ENCODE measurements at places on chromosomes 1 and 21.

DNA sequence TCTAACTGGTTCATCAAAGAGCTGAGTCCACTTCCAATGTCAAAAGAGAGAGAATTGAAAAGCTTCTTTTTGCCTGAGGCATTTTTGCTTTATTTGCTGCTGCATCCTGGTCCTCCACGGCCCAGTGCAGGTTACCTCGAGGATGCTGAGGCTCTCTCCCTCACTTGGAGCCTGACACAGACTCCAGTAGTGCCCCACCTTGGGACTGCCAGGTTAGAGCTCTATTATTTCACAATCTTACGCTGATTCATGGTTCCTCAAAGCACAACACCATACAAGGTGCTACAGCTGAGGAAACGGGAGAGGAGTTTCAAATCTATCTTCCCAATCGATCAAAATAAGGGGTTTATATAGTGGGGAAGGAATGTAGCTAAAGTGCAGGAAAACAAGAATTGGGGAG, 13.6 kb upstream of the PLPPR4 start:
- DNase-seq, result no peak

DNA sequence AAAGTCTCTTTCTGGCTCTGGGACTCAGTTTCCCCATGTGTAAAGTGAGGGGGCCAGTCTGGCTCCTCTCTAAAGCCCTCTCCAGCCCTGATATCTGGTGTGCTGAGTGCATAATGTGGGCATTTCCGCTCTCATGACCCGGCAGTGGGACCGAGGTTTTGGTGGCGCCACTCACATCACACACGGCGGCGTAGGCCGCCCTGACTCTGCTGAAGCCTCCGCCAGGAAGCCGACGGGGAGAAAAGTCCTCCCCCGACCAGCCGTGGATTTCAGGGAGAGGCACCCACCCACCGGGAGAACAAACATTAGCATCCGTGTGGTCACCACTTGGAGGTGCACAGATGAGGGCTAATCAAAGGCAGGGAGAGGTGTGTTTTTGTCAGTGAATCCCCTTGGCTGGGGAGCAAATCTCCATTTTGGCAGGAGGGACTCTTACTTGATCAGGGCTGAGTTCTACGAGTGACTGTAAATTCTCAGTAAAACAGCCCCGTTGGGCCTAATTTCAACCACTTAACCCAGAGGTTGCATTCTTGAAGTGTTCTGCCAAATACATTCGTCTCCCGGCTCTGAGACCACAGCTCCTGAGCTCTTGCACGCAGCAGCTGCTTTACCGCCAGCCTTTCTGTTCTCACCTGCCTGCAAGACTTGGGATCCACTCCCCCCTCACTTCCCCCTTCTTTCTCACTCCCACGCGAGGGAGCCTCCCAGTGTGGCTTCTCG, 118.2 kb downstream of the FOXD2 start:
- DNase-seq, result no peak

DNA sequence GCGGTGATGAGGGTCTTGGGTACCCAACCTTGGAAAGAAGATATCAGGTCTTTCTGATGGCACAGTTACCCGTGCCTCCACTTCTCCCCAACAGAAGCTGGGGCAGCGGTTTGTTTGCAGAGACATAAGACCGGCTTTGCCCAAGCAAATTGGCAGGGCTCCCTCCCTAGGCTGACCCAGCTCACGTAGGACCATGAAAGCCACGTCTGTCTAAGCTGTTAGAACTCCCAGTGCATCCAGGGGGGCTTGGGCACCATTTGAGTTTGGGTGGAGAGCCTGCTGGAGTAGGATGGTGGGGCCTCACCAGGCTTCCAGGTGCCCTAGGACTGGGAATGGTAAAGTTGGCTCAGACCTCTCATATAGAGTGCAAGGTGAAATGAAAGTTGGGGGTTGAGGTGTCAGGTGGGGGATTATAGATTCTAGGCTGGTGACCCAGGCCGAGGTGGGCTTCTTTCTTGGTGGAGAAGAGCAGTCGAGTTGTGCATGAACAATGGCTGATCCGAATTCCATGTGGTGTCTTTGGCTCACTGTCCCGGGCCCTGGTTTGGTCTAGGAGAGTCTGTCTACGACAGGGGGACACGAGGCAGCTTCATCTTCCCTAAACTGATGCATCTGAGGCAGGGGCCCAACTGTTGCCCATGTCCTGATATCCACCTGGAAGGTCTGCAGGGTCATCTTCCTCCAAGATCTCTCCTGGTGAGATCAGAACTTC, 3.4 kb downstream of the POU3F1 start:
- DNase-seq, result no peak

- DNase-seq, result no peak
Observed at GRCh38 chr1:100868364-100868995, 26.2 kb downstream of the EXTL2 start.

- no peak for DNase-seq
Observed at GRCh38 chr1:153354515-153355193, 3.0 kb upstream of the S100A9 start.

- DNase-seq, result no peak
Observed at GRCh38 chr1:94118013-94118412, 2.9 kb downstream of the ABCA4 start.

GRCh38 chr1:246365708-246366107, 141.4 kb downstream of the SMYD3 start:
- DNase-seq, result no peak

- no peak for DNase-seq
Observed at GRCh38 chr1:180614730-180615129, 17.1 kb upstream of the XPR1 start.

- DNase-seq, result no peak
Observed at GRCh38 chr1:67431869-67432578, 1.8 kb upstream of the SERBP1 start.

DNA sequence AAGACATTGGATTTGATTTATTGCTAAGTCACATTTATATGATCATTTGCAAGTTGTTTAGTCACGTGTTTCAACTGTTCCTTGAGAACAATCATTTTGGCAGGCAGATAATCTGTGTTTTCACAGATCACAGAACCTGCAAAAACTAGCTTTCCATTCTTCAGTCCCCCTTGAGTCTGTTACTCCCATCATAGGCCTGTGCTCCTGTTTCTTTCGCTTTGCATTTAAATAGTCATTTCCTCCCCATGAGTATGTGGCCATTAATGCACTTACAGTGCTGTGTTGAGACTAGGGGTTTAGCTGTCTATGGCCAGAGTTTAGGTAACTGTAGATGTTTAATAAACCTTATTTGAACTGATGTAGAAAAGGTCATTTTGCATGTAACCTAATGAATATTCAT, 214.5 kb downstream of the PATJ start:
- DNase-seq, result no peak

DNA sequence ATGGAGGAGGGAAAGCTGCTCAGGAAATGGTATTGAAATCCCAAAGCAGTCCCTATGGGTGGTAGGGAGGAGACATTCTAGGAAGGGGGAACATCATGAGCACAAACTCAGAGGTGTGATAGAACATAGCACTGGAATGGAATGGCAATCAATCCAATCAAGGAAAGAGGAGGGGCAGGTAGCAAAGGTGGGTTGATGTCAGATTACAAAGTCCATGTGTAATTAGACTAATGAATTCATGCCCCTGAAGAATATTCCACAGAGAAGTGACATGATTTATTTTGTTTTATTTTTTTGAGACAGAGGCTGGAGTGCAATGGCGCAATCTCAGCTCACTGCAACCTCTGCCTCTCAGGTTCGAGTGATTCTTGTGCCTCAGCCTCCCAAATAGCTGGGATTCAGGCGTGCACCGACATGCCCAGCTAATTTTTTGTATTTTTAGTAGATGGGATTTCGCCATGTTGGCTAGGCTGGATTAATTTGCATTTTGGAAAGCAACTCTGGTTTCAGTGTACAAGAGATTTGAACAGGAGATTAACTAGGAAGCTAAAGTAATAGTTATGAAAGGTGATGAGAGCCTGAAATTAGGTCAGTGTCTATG, 36.1 kb downstream of the DEGS1 start:
- DNase-seq, result no peak

GRCh38 chr21:44579833-44580144, 615 bp downstream of the KRTAP10-5 start:
- no peak for DNase-seq

DNA sequence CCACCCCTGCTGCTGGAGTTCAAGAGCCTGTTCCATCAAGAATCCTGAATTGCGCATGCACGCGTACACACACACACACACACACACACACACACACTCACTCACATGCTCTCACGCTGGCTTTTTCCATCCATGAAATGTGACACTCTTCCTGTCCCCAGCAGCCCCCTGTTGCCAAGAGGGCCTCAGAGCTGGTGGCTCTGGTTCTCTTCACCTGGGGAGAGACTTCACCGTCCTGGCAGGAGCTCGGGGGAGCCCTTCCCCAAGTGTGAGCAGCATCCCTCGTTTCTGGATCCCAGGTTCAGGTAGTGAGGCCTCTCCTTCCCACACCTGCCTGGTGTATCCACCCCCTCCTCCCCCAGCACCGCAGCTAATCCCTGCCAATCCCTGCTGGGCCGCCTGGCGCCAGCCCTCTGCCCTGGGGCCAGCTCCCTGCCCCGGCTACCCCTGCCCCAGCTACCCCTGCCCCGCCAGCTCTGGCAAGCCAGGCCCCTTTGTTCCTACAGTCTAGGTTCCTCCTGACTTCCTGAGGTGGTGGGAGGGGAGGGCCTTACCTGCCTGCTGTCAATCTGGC, 9.9 kb downstream of the PLOD1 start:
- DNase-seq, result no peak

GRCh38 chr1:152519851-152520250, 5.6 kb downstream of the CRCT1 start:
- DNase-seq, result no peak

GRCh38 chr1:229280037-229280828, 9.3 kb downstream of the RAB4A start:
- no peak for DNase-seq

- DNase-seq, result no peak
Observed at GRCh38 chr1:36372617-36373016, 13.1 kb downstream of the STK40 start.

GRCh38 chr1:24745711-24746413, 615 bp downstream of the CLIC4 start:
- DNase-seq, result no peak

DNA sequence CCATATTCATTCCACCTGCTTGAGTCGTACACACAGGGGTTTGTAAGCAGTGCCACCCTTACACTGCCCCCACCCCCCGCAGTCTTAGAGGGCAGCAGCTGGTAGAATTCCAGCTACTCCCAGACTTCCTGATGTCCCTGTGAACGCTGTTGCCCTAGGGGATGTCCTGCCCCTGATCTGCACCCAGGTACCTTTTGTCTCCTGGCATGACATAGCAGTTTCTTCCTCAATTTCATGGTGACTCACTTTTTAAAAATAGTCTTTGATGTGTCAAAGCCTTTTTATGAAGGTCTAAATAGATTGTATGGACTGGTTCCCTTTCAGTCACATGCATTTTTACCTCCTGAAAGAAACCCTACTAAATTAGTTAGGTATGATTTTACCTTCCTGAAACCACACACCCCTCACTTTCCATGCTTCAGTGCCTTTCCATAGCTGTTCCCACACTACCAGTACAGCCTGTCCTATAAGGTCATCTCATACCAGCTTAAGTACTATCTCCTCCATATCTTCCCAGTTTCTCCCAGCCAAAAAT, 76.4 kb downstream of the ST3GAL3 start:
- no peak for DNase-seq

- no peak for DNase-seq
Observed at GRCh38 chr1:32239337-32239736, 7.7 kb upstream of the FAM167B start.

DNA sequence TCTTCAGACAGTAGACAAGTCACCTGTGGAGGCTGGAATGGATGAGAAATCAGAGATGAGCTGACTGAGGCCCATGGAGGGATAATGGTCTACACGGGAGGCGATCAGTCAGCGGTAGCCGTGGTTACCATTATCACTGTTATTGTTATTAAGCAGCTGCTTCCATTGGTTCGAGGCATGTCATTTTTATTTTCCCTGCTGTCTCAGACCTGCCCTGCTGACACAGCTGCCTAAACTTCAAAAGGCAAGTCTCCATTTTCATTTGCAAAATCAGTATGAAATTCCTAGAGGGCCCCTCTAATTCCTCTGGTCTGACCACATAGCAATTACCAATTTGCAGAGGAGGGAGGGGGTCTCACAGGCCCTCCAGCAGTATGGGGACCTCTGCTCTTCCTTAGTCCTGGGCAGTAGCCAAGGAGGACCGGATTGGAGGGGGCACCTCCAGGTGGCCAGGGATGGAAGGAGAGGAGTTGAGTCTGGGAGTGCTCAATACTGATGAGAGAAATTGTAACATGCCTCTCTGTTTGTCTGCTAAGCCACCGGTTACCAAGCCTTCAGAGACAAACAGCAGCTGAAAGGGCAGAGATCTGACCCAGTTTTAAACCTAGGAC, 184.2 kb downstream of the TRABD2B start:
- no peak for DNase-seq

- no peak for DNase-seq
Observed at GRCh38 chr21:14857529-14857928, 207.3 kb downstream of the NRIP1 start.

- DNase-seq, result no peak
Observed at GRCh38 chr1:227938911-227939790, 8.6 kb downstream of the WNT9A start.

DNA sequence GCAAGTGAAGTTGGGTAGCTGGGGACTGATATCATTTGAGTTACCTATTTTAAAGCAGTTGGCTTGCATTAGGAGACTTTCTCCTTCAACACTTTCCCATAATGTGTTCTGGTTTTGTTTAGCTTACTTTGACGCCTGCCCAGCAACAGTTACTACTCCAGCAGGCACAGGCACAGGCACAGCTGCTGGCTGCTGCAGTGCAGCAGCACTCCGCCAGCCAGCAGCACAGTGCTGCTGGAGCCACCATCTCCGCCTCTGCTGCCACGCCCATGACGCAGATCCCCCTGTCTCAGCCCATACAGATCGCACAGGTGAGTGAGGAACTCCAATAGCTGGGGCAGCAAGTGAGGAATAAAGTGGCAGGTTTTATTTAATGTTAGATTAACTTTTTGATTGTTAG, 144.3 kb downstream of the CD247 start:
- no peak for DNase-seq

- DNase-seq, result no peak
Observed at GRCh38 chr1:11535761-11536572, 57.0 kb downstream of the DISP3 start.

DNA sequence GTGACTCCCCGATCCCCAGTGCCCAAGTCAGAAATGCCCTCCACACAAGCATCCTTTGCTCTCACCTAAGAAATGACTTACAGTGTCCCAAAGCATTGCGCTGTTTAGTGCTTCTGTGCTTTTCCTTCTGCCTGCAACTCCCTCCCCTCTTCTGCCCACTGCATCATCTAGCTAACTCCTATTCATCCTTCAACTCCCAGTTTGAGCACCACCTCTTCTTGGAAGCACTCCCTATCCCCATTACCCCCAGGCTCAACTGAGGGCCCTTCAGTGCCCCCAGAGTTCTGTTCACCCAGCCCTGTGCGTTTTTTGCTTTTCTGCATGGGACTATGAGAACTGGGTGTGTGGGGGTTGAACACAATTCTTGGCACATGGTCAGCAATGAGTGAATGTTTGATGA, 10.0 kb downstream of the KCNQ4 start:
- DNase-seq, result no peak
